ENCODE measurements at places on chromosomes 2 and 18.

- no peak for DNase-seq
Measured at GRCh38 chr18:49590608-49591007, 28.8 kb downstream of the LIPG start.

DNA sequence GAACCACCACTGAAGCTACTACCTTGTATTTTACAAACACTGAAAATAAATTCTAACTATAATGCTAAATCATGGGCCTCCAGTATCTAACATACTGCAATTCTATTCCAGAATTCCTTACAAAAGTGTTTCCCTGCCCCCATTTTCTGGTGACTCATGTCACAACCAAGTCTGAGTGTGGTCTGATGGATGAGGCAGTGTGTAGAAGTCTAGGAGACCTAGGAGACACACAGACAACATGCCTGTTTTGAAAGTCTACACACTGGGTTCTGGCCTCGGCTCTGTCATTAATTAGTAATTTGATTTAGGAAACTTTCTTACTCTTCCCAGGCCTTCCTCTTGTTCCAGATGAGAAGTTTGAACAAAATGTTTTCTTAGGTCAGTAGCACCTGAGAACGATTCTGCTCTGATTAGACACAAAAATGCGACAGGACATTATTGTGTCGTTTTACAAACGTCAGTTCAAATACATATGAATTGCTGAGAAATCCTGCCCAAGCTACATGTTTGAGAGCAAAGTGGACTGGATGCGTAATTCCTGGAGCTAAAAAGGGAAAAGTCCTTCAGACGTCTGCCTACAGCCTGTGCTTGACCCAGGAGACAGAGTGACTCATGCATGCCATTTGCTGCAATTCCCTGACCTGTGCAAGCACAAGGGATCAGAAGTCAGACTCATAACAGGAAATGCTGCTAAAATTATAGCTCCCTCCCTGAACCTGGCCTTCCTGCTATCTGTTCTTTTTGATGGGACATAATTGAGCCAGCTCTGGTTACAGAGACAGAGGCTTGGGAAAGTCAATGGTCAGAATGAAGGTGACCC lies 494.4 kb downstream of the SOX11 start:
- DNase-seq: no peak

DNA sequence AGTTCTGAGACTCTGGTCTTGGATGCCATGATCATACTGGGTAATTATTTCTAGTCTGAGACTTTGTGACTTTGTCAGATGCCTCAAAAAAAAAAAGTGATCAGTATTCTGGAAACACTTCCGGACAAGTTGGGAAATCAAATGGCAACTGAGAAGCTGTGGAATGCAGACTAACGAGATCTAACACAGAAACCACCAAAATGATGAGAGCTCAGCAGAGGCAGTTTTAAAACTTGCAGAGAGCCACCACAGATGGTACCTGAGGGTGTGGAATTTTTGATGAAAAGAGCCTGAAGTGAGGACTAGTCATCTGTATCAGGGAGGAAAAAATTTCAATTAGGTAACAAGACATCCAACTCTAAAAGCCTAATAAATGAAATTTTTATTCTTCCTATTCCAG lies 5.5 kb upstream of the GPR75 start:
- no peak for DNase-seq

GRCh38 chr18:5461041-5461440 lies 82.8 kb downstream of the EPB41L3 start:
- no peak for DNase-seq

DNA sequence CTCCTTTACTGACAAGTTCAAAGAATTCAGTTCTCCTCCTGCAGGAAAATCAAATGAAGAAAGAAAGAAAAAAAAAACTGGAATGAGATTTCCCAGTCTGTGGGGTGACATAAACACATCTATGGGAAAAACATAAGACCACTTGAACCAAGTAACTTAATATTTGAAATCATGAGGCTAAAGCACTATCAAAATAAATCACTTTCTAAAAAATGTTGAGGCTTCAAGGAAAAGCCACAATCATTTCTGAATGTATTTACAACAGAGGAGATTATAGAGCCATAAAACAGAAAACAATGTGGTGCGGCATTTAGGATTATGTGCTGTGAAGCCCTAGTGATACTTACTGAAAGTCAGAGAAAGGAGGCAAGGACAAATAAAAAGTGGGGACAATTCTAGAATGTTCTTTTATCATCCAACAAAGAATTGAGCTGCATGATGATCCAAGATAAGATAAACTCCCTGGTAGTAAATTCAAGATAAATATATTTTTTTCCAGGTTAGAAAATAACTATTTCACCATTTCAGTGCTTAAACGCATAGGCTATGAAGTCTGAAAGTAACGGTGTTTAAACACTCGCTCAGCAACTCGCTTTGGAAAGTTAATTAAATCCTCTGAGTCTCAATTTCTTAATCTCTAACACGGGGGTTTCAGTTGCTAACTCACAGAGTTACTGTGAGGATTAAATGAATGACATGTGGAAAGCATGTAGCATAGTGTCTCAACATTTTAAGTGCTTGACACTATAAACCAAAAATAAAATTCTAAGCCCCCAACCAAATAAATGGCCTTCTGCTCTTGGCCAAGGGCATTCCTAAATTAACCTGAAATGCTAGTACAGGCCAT lies 288.5 kb downstream of the AGPS start:
- no peak for DNase-seq

- no peak for DNase-seq
Measured at GRCh38 chr18:57077786-57078552, 68.9 kb upstream of the BOD1L2 start.

DNA sequence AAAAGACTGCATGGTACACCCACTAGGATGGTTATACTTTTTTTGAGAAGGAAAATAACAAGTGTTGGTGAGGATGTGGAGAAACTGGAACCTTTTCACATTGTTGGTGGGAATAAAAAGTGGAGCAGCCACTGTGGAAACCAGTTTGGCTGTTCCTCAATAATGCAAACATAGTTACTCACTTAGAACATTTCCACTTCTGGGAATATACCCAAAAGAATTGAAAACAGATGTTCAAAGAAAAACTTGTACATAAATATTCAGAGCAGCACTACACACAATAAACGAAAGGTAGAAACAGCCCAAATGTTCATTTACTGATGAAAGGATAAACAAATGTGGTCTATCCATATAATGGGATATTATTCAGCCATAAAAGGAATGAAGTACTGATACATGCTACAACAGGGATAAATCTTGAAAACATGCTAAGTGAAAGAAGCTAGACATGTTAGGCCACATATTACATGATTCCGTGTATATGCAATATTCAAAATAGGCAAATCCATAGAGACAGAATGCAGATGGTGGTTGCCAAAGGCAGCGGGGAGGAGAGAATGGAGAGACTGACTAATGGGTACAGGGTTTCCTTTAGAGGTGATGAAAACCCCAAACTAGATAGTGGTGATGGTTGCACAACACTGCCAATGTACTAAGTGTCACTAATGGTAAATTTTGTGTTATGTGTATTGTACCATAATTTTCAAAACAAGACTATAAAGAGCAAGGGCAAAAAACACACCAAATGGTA lies 20.9 kb upstream of the LMAN1 start:
- no peak for DNase-seq

DNA sequence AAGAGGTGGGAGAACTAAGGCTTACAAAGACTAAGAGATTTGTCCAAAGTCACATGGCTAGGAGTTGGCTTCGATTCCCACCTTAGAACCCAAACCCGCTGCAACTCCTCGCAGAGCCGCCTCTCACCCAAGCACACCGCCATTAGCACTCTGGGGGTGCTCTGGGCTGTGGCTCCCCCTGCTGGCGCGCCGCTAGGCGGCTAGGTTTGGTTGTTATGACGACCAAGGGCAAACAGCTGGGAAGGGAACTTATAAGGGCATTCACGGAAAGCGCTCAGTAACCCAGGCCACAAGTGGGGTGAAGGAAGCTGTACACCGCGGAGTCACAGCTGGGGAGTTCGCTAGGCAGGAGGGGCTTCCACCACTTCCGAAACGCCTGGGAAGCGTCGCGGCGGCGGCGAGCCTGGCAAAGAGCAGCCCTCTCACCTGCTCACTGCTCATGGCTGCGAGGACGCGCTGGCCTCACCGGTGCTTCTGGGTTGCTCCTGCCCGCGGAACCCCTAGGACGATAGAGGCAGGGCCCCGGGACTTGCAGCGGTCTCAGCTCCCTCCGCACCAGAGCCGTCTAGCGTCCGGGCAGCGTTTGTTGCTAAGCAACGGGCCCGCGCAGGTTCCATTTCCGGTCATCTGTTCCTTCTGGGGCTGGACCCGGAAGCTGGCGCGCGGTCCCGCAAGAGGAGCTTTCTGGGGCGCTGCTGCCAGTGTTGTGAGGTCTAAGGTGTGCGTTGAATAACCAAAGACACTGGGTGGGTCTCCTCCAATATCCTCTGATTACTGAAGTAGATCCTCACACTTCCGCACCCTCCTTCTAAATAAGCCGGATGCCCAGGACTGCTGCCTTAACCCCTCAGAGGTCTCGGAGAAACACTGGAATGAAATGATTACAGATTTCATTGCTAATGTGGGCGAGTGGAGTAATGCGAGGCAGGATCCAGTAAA lies at the start of gene DNAH7:
Gene DNAH7 (minus strand): TSS at position 567 of the 939 bp plus-strand sequence. CDS start 126 bp downstream, at position 441.
- peak; percentile 45 for DNase-seq

GRCh38 chr2:128635361-128635900 lies 316.8 kb upstream of the HS6ST1 start:
- DNase-seq: no peak

DNA sequence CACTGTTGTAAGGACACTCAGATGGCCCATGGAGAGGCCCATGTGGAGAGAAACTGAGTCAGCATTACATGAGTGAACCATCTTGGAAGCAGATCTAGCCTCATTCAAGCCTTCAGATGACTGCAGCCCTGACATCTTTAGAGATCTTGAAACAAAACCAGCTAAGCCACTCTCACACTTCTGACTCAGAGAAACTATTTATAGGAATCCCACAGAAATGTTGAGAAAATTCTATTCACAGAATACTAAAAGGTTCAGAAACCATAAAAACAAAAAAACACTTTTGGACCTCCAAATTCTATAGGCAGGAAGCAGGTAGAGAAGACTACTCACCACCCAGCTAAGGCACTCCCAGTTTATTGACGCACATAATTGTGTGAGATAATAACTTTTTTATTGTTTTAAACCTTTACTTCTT lies 8.7 kb downstream of the TMEM169 start:
- no peak for DNase-seq

DNA sequence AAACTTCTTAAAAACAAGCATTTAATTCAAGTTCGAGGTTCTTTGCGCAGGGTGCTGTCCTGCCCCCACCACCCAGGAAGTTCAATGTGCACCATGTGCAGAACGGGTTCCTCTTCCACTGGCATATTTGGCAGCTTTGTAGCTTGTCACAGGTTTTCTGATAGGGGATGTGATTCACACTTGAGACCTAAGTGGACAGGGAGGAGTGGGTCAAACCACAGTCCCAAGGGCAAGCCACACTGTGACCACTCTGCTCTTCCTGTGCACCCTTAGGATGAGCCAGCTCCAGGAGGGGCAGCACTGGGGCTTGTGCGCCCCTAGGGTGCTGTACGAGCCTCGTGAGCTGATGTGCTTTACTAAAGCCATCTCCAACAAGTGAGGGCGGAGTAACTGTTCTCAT lies 82.5 kb downstream of the TGFA start:
- DNase-seq: no peak

- DNase-seq: no peak
Measured at GRCh38 chr2:24297663-24298062, 62.7 kb downstream of the ITSN2 start.
